ENCODE measurements at places on chromosomes 11 and 22.

- DNase-seq: no peak
These were observed 28.6 kb upstream of the LDHA start for GRCh38 chr11:18365741-18366140.

DNA sequence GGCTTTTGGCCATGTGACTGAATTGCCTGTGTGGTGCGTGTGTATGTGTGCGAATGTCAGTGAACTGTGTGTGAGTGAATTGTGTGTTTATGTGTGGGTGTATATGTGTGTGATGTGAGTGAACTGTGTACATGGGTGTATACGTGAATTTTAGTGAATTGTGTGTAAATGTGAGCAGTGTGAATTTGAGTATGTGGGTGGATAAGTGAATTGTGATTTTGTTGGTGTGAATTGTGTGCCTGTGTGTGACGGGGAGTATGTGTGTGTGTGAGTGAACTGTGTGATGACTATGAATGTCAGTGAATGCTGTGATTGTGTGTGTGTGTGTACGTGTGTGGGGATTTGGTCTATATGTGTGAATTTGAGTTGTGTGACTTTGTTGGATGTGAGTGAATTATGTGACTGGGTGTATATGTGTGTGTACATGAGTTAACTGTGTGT, 3.5 kb downstream of the DDTL start:
- DNase-seq: no peak

- DNase-seq: no peak
These were observed 9.3 kb upstream of the WBP2NL start for GRCh38 chr22:41989246-41989645.

GRCh38 chr11:64355078-64355940, 3.7 kb upstream of the RPS6KA4 start:
- DNase-seq: peak; percentile 39

GRCh38 chr22:50581950-50582492, 628 bp downstream of the CHKB start:
- DNase-seq: peak; percentile 56

DNA sequence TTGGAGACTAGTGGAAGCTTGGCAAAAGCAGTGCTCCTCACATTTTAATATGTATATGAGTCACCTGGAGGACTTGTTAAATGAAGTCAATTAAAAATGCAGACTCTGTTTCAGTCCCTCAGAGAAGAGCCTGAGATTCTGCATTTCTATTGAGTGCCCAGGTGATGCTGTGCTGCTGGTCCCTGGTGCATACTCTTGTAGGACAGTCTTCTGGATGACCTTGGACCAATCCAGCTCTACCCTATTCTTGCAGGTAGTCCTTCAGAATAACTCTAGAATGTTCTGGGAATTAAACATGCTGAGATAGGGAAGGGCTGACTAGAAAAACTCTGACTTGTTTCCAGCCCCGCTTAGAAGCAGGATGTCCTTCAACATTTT, 115.9 kb downstream of the CASP12 start:
- DNase-seq: no peak

- peak; percentile 4 for DNase-seq
These were observed 23.9 kb downstream of the IL10RA start for GRCh38 chr11:118009864-118010737.

GRCh38 chr11:2460540-2461252, 15.9 kb downstream of the KCNQ1 start:
- DNase-seq: no peak

DNA sequence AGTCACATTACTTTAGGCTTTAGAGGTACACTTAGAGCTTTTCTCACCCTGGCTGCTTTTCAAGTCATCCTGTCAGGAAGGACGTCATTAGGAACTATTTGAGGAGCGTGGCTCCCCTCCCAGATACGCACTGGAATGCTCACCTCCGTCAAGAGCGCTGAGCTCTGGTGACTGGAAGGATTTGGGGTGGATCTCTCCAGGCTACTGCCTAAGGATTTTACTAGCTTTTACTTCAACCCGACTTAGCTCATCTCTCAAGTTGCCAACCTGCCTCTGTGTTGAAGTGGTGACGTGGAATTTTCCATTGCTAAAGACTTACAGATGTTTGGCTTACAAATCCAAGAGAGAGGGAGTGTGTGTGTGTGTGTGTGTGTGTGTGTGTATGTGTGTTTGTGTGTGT, 355.3 kb upstream of the CCDC90B start:
- DNase-seq: no peak

GRCh38 chr11:66858186-66858938, 1.5 kb downstream of the LRFN4 start:
- no peak for DNase-seq

GRCh38 chr11:132988411-132988810, 543.9 kb downstream of the OPCML start:
- no peak for DNase-seq

DNA sequence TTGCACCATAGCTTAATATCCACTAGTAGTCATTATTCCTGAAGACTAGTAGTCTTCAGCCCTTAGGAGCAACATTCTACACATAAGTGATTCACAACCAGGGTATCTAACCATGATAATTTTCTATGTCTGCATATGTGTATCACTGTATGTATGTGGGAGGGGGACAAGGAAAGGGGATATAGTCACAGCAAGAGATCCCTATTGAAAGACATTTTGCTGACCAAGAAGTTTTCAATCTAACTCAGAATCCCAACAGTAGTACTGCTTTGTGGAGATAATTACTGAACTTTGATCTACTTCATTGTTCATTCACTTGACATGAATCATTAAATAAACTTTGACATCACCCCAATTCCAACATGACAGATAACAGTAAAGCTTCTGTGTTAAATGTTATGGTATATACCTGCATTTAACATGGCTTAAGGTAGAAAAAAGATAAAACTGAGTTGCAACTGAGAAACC, 10.3 kb downstream of the PIK3C2A start:
- DNase-seq: no peak

GRCh38 chr11:99432677-99433076, 411.9 kb downstream of the CNTN5 start:
- DNase-seq: no peak

DNA sequence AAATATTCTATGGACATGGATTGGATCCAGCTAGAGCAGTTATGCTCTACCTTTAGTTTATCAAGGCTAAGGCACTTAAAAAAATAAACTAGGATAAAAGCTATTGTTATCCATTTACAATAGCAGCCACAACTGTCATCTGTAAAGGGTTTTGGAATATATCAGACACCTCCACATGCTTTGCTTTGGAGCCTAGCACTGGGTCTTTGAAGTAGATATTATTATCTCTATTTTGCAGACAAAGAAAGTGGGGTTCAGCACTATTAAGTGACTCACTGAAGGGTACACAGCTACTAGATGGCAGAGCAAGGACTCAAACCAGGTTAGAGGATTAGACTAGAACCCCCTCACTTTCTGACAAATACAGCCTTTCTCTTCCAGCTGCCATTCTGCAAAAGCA, 82.0 kb downstream of the KCNJ1 start:
- DNase-seq: no peak

- DNase-seq: no peak
These were observed 47.2 kb downstream of the CHRDL2 start for GRCh38 chr11:74683941-74684481.

GRCh38 chr11:3796801-3797328, 489 bp downstream of the NUP98 start:
- no peak for DNase-seq

DNA sequence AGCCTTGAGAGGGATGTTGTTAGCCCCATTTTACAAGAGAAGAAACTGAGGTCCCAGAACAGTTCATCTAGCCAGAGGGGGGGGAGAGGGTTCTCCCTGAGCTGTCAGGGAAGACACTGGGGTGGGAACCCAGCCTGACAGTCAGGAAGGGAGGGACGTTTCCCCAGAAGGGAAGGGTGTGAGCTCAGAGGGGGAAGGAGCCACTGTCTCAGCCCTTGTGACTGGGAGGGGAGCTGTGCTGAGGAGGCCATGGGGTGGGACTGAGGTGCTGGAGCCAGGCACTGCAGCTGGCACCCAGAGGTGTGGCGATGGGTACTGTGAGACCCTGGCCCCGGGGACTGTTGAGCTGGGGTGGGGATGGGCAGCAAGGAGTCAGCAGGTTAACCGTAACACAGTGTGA, 35.7 kb downstream of the DAGLA start:
- no peak for DNase-seq

DNA sequence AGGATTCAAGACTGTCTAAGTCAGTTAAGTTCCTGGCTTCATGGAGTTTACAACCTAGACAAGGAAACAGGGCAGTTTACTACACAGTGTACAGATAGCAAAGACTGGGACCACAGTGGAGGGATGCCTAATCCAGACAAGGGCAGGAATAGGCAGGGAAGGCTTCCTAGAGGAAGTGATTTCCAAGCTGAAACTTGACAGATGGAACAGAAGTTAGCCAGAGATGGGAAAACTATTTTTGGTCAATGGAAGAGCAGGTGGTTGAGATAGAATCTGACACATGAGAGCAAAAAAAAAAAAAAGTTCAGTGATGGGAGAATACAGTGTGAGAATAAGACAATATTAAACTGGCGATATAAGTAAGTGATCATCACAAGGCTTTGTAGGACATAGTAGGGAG, 1.3 kb downstream of the COA4 start:
- DNase-seq: no peak

- no peak for DNase-seq
These were observed 32.4 kb downstream of the NECTIN1 start for GRCh38 chr11:119696378-119697222.

DNA sequence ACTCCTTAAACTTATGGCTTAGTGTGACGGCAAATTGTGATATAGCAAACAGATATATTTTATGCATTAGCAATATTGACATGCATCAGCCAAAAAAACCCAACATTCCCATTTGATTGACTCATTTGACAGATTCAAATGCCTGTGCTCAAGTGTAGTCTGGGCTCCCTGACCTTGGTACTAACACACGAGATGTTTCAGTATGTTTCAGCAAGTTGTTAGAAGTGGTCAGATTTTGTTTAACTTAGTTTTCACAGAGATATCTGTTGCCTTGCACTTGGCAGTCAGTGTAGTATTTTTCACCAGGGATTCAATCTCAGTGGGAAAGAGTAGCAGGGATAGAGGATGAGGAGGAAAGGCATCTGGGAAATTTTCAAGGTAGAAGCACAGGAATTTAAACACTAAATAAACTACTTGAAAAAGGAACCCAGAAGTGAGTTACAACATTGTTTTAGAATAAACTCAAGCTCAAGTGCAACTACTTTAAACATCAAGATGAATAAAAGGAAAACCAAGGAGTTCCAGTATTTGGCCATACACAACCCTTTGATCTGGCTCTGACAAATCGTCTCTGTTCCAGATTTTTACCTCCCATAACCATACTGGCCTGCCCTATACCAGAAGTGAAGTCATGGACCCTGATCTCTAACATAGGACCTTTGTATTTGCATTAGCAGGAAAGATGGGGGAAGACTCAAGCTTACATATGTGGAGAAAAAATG, 56.5 kb upstream of the BLID start:
- DNase-seq: no peak

DNA sequence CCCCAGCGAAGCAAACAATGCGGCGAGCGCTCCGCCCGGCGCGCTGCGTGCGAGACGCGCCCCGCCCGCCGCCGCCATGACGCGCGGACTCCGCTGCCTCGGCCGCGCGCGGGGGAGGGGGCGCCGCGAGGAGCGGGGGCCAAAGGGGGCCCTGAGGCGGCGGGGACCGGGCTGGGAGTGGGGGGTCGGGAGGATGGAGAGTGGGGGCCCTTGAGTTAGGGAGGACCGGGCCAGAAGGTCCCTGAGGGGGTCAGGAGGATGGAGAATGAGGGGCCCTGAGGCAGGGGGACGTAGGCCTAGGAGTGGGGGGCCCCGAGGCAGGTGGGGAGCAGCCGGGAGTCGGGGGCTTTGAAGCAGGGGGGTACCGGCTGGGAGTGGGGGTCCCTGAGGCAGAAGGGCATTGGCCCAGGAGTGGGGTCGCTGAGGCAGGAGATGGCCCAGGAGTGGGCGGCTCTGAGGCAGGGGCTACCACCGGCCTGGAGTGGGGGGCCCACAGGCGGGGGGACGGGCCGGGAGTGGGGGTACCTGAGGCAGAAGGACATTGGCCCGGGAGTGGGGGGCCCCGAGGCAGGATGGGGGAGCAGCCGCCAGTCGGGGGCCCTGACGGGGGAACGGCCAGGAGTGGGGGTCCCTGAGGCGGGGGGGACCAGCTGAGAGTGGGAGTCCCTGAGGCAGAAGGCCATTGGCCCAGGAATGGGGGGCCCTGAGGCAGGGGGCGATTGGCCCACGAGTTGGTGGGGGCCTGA, at the start of gene BRD1:
TSS of gene BRD1 (minus strand) at position 21 of the 746 bp plus-strand sequence. CDS start 3,556 bp downstream, outside the sequence.
- DNase-seq: peak; percentile 59

DNA sequence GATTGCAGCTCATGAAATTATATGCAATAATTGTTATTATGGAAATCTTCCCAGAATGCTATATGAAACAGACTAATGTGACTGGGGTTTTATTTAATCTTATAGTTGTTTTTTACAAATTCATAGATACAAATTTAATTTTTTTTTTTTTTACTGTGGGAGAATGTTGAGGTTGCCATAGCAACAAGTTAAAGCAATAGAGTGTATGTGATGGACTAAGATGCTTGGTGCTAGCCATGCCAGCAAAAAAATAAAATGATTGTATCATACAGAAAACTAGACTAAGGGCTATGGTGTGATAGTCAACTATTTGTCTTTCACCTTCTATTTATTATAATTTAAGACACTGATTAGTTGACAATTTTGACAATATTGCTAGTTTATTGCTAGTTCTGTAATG, 163.2 kb upstream of the BLID start:
- no peak for DNase-seq

DNA sequence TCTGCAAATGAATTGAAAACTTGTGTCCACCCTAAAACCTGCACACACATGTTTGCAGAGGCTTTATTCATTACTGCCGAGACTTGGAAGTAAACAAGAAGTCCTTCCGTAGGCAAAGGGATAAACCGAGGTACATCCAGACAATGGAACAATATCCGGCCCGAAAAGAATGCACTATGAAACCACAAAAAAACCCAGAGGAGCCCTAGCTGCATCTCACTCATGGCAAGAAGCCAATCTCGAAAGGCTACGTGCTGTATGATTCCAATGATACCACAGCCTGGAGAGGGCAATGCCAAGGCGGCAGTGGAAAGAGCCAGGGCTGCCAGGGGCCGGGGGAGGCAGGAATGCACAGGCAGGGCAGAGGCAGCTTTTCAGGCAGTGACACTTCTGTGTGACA, 3.2 kb upstream of the MRPL23 start:
- no peak for DNase-seq

- DNase-seq: no peak
These were observed 48.3 kb upstream of the LRRC55 start for GRCh38 chr11:57133366-57134038.

GRCh38 chr11:70059971-70060370, 18.1 kb upstream of the ANO1 start:
- no peak for DNase-seq

- no peak for DNase-seq
These were observed 1.1 kb upstream of the LRRC75B start for GRCh38 chr22:24593836-24594568.

DNA sequence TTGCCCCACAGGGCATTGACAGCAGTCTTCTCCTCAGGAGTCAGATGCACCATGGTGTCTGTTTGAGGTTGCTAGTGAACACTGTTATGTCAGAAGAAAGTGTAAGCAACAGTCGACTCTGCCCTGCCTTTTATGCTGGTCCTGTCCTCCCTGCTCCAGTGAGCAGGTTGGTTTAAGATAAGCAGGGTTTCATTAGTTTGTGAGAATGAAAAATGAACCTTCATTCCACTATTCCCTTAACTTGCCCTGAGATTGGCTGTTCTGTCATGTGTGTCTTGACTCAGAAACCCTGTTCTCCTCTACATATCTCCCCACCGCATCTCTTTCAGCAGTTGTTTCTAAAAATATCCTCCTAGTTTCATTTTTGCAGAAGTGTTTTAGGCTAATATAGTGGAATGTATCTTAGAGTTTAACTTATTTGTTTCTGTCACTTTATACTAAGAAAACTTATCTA, at the start of gene HBD:
TSS of gene HBD (minus strand) at position 103 of the 454 bp plus-strand sequence. CDS start at position 53, 50 bp downstream.
- DNase-seq: no peak
